Ammon's horn (tissue), 1 donor: ENCODE measurements at places on chromosomes 2 and 18.

DNA sequence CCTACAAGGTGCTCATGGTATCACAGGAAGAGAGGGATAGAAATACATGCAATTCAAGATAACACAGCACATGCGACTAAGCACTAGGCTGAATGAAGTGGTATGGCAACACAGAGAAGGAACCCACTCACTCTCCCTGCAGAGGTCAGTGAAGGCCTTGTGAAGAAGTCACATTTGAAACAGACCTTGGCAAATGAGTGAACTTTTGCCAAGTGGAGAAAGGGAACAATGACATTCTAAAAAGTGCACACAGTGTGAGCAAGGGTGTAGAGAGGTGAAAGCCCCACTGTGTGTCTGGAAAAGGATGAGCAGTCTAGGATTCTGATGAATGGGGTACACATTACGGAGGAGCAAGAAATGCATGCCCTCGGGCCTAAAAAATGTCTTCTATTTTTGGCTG lies 23.3 kb downstream of the KLF7 start:
- DNase-seq, result peak; percentile 68

- no peak for DNase-seq
These were observed 12.9 kb upstream of the SNORC start for GRCh38 chr2:232857158-232857563.

GRCh38 chr2:8268172-8268783 lies 413.6 kb upstream of the ID2 start:
- no peak for DNase-seq

- no peak for DNase-seq
These were observed 199.2 kb upstream of the TNP1 start for GRCh38 chr2:217058791-217059755.

DNA sequence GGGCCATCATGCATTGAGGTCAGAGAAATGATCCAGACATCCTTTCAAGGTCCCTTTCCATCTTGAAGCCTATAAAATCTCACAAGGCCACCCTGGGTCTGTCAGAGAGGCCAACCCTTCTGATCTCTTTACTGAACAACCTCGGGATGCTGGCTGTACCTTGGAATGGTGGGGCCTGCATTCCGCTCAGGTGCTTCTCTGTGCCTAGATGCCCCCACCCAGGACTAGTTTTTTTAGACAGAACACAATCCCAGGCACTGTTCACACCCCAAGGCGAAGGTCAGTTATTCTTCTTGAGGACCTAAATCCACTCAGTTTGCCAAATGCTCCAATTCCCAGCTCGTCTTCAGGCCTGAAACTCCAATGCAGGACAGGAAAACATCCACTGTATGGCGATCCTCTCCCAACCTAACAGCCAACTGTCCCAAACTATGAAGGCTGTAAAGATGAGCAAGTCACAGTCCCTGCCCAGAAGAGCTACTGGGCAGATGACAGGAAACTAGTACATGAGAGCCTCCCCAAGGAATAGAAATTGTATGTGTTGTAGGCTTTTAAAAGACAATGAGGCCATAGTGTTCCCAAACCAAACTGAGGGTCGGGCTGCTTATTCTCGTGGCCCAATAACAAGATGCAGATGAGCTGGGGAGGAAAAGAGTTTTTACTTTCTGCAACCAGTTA lies 154.4 kb upstream of the ACAA2 start:
- DNase-seq, result no peak

DNA sequence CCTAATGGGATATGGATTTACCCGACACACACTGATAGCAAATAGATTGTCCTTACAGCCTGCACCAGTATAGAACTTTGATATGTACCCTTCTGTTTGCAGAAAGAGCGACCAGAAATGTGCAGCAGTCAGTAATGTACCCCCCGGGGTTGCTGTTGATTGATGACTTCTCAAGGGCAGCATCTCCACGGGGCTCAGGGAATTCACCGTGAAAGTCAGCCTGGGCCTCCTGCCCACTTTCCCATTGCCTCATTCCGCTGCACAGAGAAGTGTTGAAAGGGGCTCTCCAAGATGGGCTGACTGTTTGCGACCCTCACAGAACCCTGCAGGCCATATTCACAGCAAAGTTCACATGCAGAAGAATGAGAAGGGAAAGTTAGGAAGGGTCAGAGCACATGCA lies 241.3 kb downstream of the PRKCE start:
- DNase-seq, result no peak

- DNase-seq, result no peak
These were observed 12.8 kb upstream of the HPCAL1 start for GRCh38 chr2:10289891-10290290.

- no peak for DNase-seq
These were observed 29.7 kb upstream of the CHST9 start for GRCh38 chr18:27214831-27215230.
